Daoy (cell line): ENCODE measurements at places on chromosomes 6 and 20. TPM values are rescaled to one million over a fixed set of nuclear protein-coding genes. Genes with fewer than 3 reads are reported as not detected.
A peak's percentile ranks its signal among the peaks of the same experiment; 100 is the strongest.

DNA sequence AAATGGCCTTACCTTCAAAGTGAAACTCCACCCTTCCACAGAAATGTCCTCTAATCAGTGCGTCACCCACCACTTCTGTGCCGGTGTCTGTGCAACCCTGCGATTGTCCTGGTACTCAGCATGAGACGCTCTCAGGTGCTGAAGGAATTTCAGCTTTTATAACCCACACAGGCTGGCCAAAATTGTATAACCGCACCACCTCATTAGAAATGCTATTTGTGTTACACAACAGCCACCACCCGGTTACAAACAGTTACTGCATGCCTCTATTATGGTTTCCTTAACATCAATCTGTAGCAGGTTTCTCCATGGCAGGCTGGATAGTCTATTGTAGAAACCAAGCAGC is 51.5 kb downstream of the SLC23A2 start:
- DNase-seq = no peak

GRCh38 chr6:119541132-119541905 is 191.8 kb upstream of the MAN1A1 start:
- peak; percentile 86 for DNase-seq

- DNase-seq = no peak
These were observed 119.5 kb upstream of the KCNK16 start for GRCh38 chr6:39441986-39442385.

GRCh38 chr6:11172501-11173327 is 59.8 kb downstream of the NEDD9 start:
- peak; percentile 65 for DNase-seq

- DNase-seq = no peak
These were observed 145.1 kb upstream of the FKBP1C start for GRCh38 chr6:63066055-63066704.

- DNase-seq = no peak
These were observed 53.0 kb downstream of the SRC start for GRCh38 chr20:37398750-37399621.

The OR12D3 gene
- not detected in 2 replicates for total RNA-seq

The FAM83C gene
- total RNA-seq = not detected in 2 replicates
